Right atrium auricular region (tissue), 2 donors: ENCODE measurements at places on chromosomes 1 and 21. TPM values are rescaled to one million over a fixed set of nuclear protein-coding genes. Genes with fewer than 3 reads are reported as not detected.

RCSD1 gene
- 39.3 TPM for total RNA-seq

DNA sequence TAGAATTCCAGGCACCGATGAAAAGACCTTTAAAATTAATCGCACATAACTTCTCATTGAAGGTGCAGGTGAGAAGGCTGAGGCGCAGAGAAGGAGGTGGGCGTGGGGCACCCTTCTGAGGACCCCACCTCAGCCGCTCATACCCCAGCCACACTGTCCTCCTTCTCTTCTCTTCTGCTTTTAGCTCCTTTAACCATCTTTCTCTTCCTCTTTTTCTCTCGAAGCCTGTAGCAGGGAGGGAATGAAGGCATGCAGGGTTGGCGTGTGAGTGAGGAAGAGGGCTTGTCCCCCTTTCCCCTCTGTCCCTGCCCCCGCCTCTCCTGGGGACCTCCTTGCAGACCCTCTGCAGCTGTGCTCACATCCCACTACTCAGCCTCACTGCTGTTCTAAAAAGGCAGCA is 57.8 kb upstream of the CACNA1E start:
- DNase-seq: no peak

GRCh38 chr1:95497566-95497965 is 263.6 kb downstream of the RWDD3 start:
- no peak for DNase-seq

GRCh38 chr1:186139701-186140100 is 235.4 kb downstream of the TPR start:
- no peak for DNase-seq

- DNase-seq: no peak
These were observed 35.1 kb upstream of the CNN3 start for GRCh38 chr1:94961988-94962387.

GRCh38 chr1:167800251-167800650 is 78.5 kb downstream of the MPZL1 start:
- DNase-seq: no peak
